ENCODE measurements at places on chromosomes 13 and 19.
A peak's percentile ranks its signal among the peaks of the same experiment; 100 is the strongest.

- DNase-seq, result no peak
Observed at GRCh38 chr19:51075998-51076397, 6.7 kb downstream of the KLK14 start.

DNA sequence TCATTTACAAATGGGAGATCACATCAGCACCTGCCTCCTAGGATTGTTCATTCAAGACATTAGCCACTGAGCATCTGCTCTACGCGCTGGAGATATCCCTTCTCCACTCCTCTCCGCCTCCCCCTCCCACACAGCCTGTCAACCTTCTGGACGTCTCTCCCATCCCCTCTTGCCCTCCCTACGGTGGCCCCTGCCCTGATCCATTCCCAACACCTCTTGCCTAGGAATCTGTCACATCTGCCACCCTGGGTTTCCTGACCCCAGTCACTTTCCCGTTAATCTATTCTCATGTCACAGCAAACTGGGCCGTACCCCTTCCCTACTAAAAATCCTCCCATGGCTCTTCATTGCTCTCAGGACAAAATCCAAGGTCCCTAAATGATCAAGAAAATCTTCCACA, 10.3 kb downstream of the DYRK1B start:
- no peak for DNase-seq

DNA sequence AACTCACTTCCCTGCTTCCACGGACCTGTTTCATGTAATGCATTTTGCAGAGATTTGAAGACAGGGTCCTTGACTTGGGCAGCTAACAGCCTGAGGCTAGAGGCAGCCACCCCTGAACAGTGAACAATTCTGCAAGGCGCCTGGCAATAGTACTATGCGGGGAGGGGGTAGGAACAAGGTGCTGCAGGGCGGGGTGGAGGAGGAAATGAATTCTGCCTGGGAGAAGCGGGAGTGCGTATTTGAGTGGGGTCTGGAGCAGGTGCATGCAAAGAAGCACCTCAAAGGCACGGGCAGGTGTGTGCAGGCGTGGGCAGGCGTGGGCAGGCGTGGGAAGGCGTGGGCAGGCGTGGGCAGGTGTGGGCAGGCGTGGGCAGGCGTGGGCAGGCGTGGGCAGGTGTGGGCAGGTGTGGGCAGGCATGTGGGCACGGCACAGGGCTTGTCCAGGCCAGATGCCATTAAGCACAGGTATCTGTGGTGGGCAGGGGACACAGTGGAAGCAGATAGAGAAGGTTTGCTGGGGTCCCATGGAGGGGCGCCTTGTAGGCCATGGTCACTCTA, 130.4 kb upstream of the GJB6 start:
- DNase-seq, result no peak

DNA sequence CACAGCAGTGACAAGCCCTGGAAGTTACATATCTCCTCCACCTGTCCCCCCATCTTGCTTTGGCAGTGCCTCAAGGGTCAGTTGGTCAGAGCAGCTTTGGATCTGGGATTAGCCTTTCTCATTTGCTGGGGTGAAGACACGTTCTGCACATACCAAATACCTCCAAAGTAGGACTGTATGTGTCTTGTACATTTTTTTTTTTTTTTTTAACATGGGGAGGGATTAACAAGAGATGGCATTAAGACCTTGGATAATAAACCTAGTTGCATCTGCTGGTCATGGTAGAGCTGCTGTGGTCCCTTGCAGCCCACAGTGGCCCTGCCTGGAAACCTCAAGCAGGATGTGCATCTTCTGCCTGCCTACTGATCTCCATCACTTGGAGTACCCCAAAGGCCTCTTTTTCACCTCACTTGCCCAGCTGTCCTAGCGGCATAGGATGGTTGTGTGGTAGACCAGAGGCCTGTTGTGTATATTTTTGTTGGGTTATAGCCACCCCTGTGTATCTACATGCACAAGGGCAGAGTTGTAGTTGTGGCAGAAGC, 2.5 kb downstream of the RPS19 start:
- no peak for DNase-seq

- no peak for DNase-seq
Observed at GRCh38 chr13:20161275-20161950, 561 bp upstream of the GJA3 start.

- DNase-seq, result no peak
Observed at GRCh38 chr19:38319421-38320258, at the start of gene KCNK6. KCNK6 (plus strand) TSS chr19:38319845; CDS start chr19:38319951, 106 bp downstream.

DNA sequence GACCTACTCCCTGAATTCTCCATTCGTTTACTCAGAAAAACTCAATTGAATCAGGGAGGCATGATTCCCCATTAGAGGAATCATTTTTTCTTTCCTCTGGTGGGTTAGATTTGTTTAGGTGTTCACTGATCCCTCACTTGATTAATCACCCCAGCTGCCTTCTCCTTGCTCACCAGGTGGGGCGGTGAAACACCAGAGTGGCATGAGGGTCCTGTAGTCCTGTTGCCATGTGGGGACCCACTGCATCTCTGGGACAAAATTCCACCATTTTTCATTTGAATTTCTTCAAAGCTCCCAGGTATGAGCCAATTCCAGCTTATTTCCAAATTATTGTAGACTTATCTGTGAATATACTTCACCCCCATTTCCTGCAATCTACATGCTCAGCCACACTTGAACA, 462.7 kb upstream of the ZNF507 start:
- DNase-seq, result no peak

GRCh38 chr19:3012621-3013262, 16.3 kb downstream of the TLE2 start:
- DNase-seq, result no peak

GRCh38 chr13:111629016-111629415, 308.6 kb downstream of the TEX29 start:
- DNase-seq, result no peak

GRCh38 chr13:54486421-54487166, 1458.0 kb downstream of the OLFM4 start:
- no peak for DNase-seq

- DNase-seq, result no peak
Observed at GRCh38 chr13:75521956-75522355, 15.7 kb downstream of the COMMD6 start.

GRCh38 chr13:45333977-45334922, 6.7 kb downstream of the TPT1 start:
- DNase-seq, result no peak

GRCh38 chr19:19652482-19653295, 9.2 kb upstream of the GMIP start:
- DNase-seq, result no peak

- DNase-seq, result peak; percentile 32
Observed at GRCh38 chr13:39773833-39774232, 118.4 kb downstream of the COG6 start.

GRCh38 chr19:18644196-18645034, 7.6 kb downstream of the KLHL26 start:
- DNase-seq, result no peak

- no peak for DNase-seq
Observed at GRCh38 chr19:4524808-4525562, 6.7 kb upstream of the PLIN4 start.

DNA sequence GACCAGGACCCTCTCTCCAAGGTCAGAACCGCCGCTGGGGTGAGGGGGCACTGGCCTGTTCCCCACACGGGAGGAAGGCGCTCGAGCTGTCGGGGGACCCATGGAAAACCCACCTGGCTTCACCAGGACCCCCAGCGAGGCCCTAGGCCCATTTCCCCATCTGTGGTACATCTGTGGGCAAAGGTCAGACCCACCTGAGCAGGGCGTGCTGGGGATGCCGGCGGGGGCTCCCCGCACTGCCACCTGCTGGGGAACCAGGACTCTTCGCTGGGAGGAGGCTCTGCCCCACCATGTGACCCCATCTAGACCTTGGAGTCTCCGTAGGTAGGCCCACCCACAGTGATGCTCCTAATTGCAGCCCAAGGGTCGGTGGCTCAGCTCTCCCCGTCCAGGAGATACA, 511 bp downstream of the WDR88 start:
- no peak for DNase-seq

- no peak for DNase-seq
Observed at GRCh38 chr19:54141356-54141755, 3.8 kb downstream of the CNOT3 start.

DNA sequence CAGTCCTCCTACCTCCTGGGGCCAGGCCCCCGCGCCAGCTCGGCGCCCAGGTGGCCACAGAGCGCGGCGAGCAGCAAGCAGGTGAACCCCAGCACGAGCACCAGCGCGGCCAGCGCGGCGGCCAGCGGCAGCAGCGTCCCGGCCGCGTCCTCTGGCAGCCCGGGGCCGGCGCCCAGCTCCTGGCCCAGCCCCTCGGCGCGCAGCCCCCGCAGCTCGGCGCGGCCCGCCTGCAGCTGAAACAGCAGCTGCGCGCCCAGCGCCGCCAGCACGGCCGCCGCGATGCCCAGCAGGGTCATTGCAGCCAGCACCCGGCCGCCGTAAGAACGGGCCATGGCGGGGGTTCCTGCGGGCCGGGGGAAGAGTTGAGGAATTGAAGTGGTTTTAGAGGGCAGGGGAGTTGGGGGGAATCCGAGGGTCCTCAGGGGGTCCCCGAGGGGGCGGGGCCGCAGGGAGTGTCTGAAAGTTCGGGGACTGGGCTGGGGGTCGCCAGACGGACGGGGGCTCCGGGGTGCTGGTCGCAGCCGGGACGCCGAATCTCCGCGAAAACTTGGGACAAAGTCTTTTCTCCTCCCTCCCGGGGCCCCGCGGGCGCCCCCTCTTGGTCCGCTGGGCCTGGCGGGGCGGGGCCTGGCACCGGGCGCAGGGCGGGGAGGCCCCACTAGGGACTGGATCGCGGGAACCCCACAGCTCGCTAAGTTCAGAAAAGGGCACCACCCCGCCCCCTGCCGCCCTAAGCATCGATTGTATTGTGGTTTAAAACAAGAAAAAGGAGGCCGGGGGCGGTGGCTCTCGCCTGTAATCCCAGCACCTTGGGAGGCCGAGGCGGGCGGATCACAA, at the start of gene TMEM221:
Gene TMEM221 (minus strand): TSS at position 538 of the 837 bp plus-strand sequence. CDS start 206 bp downstream, at position 332.
- DNase-seq, result no peak

DNA sequence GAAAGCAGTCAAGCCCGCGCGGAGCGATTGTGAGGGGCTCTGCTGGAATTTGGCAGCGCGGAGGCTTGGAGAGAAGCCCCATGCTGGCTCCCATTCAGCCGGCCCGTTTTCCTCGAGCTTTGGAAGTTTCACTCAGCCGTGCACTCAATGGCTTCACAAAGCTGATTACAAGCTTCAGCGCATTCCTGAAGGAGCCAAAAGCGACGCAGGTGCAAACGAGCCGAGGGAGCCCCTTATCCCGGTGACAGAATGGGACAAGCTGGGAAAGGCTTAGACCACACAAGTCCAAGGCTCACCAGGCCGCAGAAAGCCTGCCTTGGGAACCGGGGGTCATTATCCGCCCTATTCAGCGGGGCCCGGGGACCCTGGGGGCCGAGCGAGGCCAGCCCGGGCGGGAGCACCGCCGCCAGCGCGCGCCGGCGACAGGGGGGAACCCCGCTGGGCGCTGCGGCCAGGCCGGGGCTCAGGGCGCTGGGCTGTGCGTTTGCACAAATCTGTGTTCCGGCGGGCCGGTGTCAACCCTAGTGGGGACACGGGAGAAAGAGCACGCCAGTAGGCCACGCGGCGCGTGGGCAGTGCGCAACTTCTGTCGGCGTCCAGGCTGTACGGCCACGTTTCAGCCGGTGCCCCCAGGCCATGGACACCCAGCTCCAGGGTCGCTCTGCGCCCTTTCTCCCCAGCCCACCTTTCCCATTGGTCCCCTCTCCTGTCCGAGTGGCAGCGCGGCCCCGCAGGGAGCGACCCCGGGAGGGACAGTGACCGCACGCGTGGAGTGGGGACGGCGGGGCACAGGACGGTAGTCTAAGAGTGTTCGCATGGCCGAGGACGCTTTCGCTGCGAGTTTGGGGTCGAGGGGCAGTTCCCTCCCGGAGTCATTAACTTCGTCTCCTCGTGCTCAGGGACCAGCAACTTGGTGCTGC, 37.3 kb downstream of the SOX1 start:
- no peak for DNase-seq

DNA sequence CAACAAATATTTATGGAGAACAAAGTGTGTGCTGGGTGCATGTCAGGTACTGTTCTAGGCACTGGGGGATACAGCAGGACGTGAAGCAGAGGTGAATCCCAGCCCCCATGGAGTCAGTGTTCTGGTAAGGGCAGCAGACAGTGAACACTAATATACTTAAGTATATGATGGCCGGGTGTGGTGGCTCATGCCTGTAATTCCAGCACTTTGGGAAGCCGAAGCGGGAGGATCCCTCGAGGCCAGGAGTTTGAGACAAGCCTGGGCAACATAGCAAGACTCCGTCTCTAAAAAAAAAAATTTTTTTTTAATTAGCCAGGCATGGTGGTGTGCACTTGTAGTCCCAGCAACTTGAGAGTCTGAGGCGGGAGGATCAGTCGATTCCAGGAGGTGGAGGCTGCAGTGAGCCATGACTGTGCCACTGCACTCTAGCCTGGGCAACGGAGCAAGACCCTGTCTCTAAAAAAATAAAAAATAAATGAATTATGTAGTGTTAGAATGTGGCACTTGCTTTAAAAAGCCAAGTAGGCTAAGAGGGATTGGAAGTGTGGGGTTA, 22.6 kb downstream of the CHST8 start:
- DNase-seq, result no peak

- peak; percentile 5 for DNase-seq
Observed at GRCh38 chr13:76398425-76398824, 487.8 kb downstream of the KCTD12 start.

DNA sequence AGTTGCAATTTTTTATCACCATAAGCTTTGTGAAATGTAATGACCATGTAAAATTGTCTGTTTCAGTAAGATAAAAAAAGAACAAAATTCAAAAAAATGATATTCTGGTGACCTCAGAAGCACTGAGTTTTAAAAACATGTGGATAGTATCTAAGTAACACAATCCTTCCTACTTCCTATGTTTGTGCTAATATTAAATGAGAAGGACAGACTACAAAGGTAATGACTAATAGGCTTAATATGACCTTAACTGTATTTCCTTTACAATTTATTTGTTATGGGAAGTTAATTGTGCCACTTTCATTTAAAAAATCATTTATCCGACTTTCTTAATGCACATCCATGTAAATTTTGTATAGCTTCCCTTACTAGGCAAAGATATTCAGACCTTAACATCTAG, 1030.4 kb upstream of the ATXN8OS start:
- no peak for DNase-seq

- DNase-seq, result peak; percentile 83
Observed at GRCh38 chr13:50543782-50544181, 299.7 kb downstream of the DLEU7 start.

- no peak for DNase-seq
Observed at GRCh38 chr13:43079392-43079931, 56.1 kb downstream of the DNAJC15 start.

GRCh38 chr19:2665103-2665502, 37.4 kb downstream of the GNG7 start:
- DNase-seq, result no peak

All from stromal cell of bone marrow (primary cell).